BE2C (cell line): ENCODE measurements at places on chromosomes 12 and 14.
A peak's percentile ranks its signal among the peaks of the same experiment; 100 is the strongest.

DNA sequence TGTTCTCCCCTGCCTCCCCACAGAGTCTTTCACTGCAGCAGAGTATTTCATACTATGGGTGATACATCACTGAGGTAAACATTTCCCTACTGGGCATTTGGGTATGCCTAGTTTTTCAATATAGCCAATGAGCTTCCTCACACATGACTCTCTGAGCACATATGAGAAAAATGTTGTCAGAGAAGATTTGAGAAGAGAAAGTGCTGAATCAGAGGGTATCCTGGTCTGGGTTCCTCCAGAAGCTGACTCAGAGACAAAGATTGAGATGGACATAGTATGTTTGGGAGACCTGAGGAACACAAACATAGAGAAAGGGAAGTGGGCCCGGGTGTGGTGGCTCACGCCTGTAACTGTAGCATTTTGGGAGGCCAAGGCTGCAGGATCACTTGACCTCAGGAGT lies 12.6 kb downstream of the SLC8B1 start:
- no peak for DNase-seq

- no peak for DNase-seq
Measured at GRCh38 chr14:89137526-89138163, 279.4 kb downstream of the FOXN3 start.

DNA sequence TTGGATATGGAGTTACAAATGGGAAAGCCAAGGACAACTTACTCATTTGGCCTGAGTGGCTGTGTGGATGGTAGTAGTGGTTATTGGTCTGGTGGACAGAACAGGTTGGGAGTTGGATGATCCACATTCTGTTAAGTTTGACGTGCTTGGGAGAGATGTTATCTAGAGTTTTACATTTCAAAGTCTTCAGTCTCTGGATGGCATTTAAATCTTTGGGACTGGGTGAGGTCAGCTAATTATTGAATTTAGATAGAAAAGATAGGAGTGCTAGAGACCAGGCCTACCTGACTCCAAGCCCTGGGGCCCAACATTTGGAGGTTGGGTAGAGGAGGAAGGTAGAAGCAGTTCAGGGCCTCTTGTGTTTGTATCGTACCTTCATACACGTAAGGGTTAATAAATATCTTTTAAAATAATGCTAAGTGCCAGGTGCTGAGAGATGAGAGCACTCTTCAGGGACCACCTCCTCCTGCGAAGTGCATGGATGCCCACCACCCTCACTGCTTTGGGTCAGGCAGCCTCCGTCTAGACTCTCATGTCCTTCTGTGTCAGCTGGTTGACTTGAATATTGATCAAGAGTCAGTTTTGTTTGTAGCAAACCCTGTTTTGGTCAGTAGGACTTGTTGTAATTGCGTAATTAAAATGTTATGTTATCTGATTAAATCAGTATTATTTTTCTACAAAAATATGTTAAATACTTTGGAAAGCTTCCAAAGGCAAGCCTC lies 460.4 kb upstream of the RGS6 start:
- DNase-seq = no peak

DNA sequence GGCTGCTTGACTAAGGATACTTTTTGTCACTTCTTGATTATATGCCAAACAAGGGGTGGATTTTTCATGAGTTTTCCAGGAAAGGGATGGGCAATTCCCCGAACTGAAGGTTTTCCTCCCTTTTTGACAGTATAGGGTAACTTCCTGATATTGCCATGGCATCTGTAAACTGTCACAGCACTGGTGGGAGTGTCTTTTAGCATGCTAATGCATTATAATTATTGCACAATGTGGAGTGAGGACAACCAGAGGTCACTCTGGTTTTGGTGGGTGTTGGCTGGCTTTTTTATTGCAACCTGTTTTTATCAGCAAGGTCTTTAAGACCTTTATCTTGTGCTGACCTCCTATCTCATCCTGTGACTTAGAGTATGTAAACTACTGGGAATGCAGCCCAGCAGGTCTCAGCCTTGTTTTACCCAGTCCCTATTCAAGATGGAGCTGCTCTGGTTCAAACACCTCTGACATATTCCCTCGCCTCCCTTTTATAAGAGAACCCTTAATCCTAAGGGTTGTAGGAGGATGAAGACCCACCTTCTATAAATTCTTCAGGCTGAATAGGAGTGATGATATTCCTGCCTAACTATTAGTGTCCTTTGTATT lies 471.2 kb downstream of the ATP23 start:
- no peak for DNase-seq

- no peak for DNase-seq
Measured at GRCh38 chr12:67964456-67964855, 24.8 kb upstream of the IFNG-AS1 start.

DNA sequence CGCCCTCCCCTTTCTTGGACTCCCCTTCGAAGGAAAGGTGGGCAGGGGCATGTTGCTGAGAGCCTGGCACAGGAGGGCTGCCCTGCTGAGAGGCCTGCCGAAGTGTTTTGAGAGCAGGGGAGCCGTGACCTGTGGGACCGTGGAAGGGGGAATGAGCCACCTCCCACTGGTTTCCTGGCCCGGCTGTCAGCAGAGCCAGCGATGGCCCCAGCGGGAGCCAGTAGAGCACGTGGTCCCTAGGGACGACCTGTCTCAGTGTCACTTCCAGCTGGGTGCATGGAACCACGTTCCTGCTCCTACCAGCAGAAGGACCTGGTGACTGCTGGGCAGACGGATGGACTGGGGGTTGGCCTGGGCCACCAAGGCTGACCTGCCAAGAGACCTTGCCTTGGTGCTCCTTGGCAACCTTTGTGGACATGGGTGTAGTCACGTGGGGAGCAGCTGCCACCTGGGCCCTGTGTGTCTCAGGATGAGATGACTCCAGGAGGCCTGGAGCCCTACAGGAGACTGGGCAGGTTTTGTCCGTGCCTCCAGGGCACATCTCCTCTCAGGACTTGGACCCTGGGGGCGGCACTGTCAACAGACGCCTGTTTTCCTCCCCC lies 34.6 kb downstream of the BEGAIN start:
- peak; percentile 63 for DNase-seq

DNA sequence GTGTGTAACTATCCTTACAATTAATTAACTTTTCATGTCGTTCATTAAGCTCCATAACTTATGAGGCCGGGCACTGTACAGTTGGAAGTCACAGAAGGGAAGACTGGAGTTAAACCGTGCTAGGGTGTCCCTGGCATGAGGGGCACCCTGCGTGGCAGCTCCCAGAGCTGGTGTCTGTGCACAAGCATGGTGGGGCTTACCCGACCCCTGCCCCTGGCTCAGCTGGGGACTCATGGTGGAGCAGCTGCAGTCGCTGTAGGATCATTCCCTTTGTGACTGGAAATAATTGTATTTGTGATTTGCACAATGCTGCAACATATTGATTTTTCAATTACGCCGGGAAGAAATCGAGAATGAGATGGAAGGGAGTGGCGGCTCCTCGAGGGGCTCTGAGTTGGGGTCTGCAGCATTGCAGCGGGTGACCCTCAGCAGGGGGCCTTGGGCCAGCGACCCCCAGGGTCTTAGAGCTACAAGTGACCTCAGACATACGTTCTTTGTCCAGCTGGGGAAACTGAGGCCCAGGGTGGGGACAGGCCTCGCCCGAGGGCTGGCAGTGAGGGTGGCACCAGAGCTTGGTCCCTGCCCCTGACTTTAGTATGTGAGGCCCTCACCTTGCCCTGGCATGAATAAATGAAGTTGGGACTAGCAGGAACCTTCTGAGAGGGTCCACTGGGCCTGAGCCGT lies 125.4 kb downstream of the KIF26A start:
- peak; percentile 6 for DNase-seq

- no peak for DNase-seq
Measured at GRCh38 chr12:58939399-58940100, 19.2 kb upstream of the LRIG3 start.

DNA sequence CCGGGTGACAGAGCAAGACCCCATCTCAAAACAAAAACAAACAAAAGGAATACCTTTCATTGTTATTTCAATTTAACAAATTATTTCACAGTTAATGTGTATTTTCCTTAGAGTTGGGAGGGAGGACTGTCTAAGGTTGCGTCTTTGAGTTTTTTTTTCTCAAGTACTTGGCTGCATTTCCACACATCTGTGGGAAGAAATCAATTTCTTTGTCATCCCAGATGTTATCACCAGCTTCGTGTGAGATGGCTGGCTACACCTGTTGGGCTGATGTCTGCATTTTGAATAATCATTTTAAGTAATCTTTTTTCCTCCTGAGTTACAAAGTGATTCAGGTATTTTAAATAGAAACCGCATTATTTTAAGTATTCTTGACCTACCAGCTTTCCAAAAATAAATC lies 59.4 kb downstream of the EML1 start:
- no peak for DNase-seq

- DNase-seq = peak; percentile 75
Measured at GRCh38 chr14:103727313-103727980, 11.8 kb downstream of the ZFYVE21 start.

- DNase-seq = no peak
Measured at GRCh38 chr14:92404018-92404417, 81.1 kb downstream of the SLC24A4 start.

DNA sequence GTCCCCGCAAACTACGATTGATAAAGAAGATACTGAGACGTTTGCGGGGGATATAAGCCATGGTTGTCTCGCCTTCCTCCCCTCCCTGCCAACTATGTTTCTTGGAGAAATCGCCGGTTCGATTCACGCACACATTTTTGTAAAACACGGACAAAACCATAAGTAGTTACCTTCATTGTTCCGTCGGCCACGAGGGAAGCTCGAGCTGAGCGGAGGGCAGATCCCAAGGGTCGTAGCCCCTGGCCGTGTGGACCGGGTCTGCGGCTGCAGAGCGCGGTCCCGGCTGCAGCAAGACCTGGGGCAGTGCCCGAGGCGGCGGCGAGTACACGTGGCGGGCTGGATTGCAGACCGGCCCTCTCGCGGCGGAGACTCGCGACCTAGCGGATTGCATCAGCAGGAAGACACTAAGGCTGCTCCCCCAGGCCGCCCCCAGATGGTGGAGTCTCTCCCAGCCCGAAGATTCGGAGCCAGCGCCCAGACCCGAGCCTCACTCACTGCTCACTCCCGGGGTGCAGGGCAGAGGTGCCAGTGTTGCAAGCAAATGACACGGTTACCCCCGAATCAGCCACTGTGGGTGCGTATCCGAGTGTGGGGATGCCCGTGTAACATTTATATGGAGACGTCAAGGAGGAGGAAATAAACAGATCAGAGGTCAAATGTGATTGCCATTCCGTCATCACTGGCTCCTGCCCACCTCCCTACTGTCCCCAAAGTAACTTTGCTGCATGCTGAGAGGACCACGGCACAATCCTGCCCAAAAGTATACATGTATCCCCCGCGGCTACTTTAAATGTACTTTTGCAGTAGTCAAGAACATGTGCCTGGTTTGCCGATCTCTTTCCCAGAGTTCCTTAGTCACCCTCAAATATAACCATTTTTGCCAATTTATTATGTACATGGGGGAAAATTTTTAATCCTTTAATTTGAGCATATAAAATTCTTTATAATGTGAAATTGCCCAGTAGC lies at the start of gene BCAT1:
Gene BCAT1 (minus strand): TSS at position 345 of the 966 bp plus-strand sequence. CDS start 169 bp downstream, at position 176.
- DNase-seq = peak; percentile 92

DNA sequence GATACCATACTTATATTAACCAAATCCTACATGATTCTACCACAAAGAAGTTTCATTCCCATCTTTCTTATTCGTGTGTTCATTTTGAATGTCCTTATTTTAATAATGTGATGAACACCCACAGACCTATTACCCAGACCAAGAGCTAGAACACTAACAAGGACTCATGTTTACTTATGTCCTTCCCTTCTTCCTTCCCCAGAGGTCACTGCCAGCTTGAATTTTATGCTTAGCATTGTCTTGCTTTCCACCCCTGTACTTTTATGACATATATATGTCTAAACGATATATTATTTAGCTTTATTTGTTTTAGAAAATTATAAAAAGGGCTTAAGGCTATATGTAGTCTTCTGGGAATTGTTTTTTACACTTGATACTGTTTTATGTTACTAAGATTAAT lies 238.6 kb downstream of the LRIG3 start:
- DNase-seq = no peak

GRCh38 chr14:35353409-35354172 lies 51.0 kb downstream of the NFKBIA start:
- DNase-seq = no peak

DNA sequence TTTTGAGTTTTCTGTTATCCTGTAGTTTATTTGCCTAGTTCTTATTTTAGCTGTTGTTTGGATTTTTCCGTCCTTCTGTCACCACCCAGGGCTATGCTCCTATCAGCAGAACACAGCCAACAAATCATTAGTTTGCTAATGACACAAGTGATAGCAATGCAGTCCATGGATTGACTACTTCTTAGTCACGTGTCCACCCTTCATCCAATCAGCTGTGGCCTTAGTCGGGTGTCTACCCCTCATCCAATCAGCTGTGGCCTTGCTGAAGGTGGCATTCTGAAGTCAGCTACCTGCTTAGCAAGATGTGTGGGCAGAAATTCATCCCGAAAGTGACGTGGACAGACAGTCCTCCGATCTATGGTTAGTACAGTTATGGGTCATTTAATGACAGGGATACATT lies 182.3 kb downstream of the GALC start:
- DNase-seq = peak; percentile 22

DNA sequence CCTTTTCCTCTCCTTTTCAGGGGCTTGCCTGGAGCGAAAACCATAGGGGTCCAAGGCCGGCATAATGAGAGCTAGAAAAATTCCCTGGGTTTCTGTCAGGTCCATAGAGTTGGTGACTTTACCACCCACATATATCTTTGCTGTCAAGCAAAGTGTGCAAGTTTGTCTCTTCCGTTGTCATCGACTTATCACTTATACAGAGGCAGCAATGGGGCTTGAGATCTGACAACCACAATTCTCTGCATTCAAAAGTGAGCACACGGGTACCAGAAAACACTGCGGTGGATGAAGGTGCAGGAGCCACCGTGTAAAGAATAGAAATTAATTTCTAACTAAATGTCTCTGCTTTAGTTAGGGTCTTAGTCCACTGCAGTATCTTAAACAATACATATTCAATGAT lies 162.3 kb downstream of the DAD1 start:
- DNase-seq = no peak

DNA sequence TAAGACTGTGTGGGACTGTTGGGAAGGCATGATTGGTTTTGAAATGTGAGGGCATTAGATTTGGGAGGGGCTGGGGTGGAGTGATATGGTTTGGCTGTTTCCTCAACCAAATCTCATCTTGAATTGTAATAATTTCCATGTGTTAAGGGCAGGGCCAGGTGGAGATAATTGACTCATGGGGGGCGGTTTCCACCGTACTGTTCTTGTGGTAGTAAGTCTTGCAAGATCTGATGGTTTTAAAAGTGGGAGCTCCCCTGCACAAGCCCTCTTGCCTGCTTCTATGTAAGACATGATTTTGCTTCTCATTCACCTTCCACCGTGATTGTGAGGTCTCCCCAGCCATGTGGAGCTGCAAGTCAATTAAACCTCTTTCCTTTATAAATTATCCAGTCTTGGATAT lies 76.6 kb upstream of the PPFIA2 start:
- DNase-seq = no peak

GRCh38 chr14:104333646-104334423 lies 195.4 kb downstream of the KIF26A start:
- no peak for DNase-seq

DNA sequence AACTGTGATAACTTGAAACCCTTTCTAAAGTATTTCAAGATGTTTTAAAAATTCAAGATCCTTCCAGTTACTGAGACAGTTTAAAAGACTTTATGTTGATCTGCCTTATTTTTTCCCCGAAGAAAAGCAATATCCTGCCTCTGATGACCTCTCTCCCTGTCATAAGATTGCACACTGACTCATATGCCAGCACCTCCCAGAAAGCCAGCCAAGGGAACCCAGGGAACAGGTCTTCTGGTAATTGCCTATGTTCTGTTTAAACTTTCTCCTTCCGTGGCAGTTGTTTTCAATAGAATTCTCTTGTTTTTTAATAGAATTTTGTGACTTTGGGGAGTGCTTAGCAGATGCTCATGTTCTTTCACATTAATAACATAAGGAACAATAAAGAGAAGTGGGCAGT lies 300.2 kb upstream of the PRKD1 start:
- no peak for DNase-seq
